Hepatocyte (in vitro differentiated cells): ENCODE measurements at places on chromosomes 11 and 22. TPM values are rescaled to one million over a fixed set of nuclear protein-coding genes. Genes with fewer than 3 reads are reported as not detected.

GRCh38 chr11:13094930-13095687 is 86.0 kb downstream of the RASSF10 start:
- DNase-seq = no peak

The SORL1 gene
- 26.5 and 29.2 TPM in 2 replicates for total RNA-seq

DNA sequence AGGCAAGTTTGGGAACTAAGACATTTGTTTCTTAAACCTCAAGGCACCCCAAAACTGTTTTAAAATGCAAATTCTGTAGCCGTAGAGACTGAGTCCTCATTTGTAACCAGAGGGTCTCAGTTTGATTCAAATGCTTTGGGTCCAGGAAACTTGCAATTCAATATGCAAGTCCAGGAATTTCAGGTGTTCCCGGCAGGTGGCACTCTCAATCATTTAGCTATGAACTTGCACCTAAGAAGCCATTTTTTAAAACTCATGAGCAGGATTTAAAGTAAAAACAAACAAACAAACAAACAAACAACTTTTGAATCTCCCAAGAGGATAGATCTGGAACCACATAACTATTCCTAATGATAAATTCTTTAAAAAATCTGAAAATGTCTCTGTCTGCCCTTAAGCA is 8.7 kb upstream of the ABTB2 start:
- no peak for DNase-seq

The OLFML1 gene
- total RNA-seq = 9.3 and 11.4 TPM in 2 replicates

The DLG2 gene
- 1.7 and 6.8 TPM in 2 replicates for total RNA-seq

DNA sequence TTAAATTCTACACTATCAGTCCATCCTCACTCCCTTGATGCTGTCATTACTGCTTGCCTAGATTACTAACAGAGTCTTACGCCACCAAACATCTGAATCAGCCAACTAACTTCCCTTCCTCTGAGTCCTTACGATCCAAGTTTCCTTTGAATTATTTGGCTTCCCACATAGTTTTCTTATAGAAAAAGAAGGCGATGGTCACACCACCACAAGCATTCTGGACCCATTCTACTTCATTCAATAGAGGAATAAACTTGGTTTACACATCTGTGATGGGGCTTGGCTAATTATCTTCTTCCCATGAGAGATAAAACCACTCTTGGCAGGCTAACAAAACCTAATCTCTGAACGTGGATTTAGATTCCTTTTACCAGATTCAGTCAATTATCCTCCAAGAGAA is 35.0 kb downstream of the INTS4 start:
- no peak for DNase-seq
